T-helper 22 cell (primary cell): ENCODE measurements at places on chromosomes 6 and 20.

- no peak for DNase-seq
These were observed 6.3 kb downstream of the OR2A4 start for GRCh38 chr6:131694832-131695426.

- no peak for DNase-seq
These were observed 17.5 kb downstream of the C20orf173 start for GRCh38 chr20:35511814-35512420.

GRCh38 chr6:14371530-14371929 is 254.0 kb downstream of the CD83 start:
- DNase-seq, result no peak

- no peak for DNase-seq
These were observed 72.8 kb upstream of the CEP85L start for GRCh38 chr6:118724211-118724610.

GRCh38 chr20:854601-855000 is 21.1 kb downstream of the FAM110A start:
- no peak for DNase-seq

- DNase-seq, result no peak
These were observed 85.7 kb upstream of the CDH4 start for GRCh38 chr20:61166324-61166723.

DNA sequence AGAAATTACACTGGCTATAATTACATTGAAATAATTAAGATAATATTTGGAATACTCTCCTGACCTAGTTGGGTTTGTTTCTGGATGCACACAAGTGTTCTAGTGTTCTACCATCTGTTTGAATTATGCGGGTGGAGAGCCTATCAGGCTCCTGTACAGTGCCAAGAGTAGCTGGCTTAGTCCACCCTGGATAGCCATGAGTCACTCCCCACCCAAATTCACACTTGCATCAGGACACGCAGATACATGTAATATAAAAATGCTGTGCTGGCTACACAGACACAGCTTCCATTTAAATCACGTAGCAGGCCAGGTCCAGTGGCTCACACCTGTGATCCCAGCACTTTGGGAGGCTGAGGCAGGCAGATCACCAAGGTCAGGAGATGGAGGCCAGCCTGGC is 686.2 kb upstream of the SLC35B3 start:
- no peak for DNase-seq

- DNase-seq, result no peak
These were observed 60.0 kb upstream of the PBOV1 start for GRCh38 chr6:138278326-138278725.

DNA sequence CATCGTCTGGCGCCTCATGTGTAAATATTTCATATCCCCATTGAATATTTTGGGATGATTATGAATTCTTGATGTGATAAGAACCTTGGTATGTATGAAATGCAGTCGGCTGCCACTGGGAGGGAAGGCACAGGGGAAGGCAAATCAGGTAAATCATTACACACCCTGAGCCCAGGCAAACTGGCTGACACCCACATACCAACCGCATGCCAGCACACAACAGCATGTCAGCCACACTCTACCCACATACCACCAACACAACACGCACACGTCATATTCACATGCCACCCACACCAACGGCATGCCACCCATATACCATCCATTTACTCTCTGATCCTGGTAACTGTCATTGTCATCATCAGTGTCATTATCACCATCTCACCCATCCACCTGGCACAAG is 28.3 kb upstream of the MDGA1 start:
- no peak for DNase-seq

DNA sequence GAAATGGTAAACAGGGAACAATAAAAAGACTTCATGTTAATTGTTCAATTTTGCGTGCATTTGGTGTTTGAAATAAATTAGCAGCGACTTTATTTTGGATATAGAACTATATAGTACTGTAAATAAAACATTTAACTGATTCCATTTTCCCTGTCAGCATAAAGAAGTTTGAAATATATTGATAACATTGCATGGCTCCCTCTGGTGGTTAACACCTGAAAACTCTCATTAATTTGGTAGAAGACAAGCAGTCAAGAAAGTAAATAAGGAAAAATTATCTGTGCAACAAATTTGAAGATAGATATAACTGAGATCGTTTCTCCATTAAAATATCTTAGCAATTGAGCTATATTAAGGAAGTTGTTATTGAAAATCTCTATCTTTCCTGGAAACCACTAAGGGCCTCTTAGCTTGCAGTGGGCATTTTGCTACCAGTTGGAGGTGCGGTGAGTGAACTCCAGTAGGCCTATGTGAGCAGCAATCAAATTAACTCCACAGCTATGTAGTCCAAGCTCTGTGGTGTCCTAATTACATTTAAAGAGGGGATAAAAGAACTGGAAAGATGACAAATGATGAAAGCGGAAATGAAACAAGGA is 435.7 kb upstream of the FKBP1C start:
- DNase-seq, result no peak

DNA sequence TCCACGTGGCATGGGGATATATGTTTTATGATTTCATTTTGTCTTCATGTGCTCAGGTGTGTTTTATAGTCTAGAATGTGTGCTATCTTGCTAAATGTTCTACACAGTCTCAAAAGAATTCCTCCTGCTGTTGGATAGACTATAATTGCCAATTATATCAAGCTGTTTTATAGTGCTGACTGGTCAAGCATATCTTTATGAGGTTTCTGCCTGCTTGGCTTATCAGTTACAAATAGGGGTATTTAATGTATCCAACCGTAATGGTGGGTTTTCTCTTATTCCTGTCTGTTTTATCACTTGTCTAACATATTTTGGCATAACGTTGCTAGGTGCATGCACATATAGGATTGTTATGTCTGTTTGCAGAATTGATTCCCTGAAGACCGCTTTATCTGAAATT is 201.3 kb downstream of the EYS start:
- DNase-seq, result no peak

- DNase-seq, result no peak
These were observed 69.3 kb upstream of the SYNJ2 start for GRCh38 chr6:157912326-157912725.

GRCh38 chr6:89221971-89222711 is 5.0 kb upstream of the GABRR1 start:
- DNase-seq, result no peak

GRCh38 chr6:131588643-131589042 is 15.6 kb downstream of the ARG1 start:
- no peak for DNase-seq

GRCh38 chr6:11260249-11261038 is 28.0 kb upstream of the NEDD9 start:
- no peak for DNase-seq

GRCh38 chr6:43759136-43759906 is 10.7 kb upstream of the VEGFA start:
- DNase-seq, result no peak

- no peak for DNase-seq
These were observed 48.0 kb upstream of the DST start for GRCh38 chr6:56690519-56691285.

DNA sequence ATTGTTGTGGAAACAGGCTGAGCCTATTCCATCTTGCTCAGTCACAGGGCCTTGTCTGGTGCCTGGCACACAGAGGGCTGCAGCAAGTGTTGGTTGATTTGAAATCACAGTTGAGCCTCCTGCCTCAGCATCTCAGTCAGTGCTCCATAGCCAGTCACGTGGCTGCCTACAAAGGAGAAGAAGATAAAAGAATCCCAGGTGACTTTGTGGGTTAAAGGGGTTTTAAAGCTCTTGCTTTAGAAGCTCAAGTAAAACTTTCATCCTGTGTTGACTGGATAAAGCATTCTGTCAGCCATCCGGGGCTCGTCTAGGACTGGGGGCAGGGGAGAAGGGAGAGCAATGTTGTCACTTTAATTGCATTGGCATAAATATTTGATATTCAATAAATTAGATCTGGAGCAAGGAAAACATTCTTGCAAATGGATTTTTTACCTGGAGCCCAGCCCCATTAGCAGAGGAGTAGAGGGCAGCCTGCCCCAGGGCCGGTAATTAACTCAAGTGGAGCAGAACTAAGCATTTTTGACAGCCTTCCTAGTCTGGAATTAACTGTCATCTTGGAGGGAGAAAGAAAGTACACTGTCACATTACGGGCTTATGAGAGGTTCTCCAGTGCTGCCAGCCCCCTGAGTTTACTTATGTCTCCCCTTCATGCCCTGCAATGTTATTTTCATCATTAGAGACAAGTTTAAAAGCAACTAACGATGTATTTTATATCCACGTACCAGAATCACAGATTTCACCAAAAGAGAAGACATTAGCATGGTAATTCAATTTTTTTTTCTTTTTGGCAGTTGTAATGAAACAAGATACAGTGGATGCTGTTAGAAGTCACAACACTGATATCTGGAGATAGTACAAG is 71.7 kb upstream of the GTSF1L start:
- no peak for DNase-seq

GRCh38 chr20:8434326-8434876 is 302.3 kb downstream of the PLCB1 start:
- DNase-seq, result no peak

DNA sequence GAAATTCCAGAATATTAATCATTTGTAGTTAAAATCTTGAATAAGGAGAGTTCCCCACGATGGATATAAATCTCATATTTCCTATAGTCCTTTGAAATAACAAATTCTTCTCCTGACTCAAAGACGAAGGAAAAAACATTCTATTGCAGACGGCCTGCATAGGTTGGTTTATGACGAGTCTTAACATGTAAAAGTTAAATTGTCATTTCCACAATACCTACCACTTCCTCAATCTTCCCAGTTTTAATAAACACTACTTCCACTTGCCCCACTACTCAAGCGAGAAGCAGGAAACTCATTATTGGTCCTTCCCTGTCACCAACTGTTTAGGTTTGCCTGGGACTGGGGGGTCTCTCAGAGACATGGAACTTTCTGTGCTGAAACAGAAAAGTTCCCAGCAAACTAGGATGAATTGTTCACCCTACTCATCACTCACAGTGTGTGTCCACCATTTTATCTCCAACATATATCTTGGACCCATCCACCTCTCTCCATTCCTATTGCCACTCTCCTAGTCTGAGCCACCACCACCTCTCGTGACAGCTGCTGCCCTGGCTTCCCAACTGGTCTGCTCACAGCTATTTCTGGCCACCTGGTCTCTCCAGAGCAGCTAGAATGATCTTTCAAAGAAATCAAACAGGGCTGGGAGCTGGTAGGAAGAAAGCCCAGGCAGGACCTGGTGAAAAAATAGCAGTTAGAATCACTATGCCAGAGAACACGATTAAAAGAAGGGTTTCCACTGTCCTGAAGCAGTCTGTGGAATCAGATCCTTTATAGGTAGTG is 15.1 kb upstream of the ZSCAN9 start:
- DNase-seq, result no peak

DNA sequence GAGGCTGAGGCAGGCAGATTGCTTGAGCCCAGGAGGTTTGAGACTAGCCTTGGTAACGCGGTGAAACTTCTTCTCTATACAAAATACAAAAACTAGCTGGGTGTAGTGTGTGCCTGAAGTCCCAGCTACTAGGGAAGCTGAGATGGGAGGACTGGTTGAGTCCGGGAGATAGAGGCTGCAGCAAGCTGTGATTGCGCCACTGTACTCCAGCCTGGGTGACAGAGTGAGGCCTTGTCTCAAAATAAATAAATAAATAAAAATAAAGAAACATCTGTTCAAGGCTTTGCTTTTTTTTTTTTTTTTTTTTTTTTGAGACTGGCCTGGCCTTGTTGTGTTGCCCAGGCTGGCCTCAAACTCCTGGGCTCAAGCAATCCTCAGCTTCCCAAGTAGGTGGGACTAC is 23.7 kb upstream of the SLC23A2 start:
- DNase-seq, result no peak

DNA sequence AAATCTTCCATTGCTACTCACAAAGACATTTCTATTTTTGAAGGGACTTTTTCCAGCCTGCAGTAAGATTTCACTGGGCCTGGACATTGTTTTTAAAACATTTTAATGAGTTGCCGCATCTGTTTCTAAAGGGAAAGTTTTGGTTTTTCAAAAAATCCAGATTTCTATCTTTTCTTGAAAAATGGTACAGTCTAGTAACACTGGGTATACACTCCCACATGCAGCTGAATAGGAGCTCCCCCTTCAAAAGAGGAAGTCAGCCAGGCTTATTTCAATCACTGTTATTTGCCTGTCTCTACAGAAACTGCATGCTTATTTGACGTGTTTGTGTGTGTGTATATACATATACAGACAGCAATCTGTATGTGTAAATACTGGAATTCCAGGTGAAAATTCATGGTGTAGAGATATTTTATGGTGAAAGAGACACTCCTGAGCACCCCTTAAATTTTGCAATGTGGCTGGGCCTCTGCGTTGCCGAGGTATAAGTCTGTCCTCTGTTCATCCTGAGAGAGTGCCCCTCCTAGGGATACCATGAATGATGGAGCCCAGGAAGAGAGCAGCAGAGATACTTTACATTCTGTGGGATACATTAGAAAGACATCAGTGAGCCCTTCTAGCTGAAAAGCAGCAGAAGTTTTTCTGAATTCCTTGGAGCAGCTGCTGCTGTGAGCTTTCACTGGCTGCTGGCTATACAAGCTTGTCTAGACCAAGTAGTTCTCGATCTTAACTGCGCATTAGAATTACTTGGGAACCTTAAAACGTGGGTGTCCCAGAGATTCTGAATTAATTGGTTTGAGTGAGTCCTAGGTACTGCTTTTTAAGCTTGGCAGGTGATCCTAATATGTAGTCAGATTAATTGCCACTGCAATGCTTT is 12.0 kb upstream of the ABRACL start:
- DNase-seq, result no peak

DNA sequence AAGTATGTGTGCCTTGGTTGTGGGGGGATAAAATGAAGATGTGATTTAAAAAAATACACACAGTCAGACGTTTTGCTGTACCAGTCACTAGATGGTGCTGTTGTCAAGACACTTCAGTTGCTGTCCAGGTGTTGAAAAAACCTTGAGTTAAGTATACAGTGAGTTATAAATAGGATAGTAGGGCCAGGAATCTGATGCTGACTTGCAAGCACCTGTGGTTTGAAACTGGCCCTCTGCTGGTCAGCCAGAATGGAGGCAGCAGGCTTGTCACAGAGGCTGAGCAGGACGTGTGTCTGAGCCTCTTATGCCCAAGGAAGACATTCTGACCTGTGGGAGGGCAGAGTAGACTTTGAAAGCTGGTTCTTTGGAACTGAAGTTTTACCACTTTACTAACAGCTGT is 27.8 kb downstream of the RNF8 start:
- no peak for DNase-seq

GRCh38 chr6:154157082-154157481 is 118.0 kb downstream of the OPRM1 start:
- DNase-seq, result no peak

GRCh38 chr6:32427218-32427617 is 12.5 kb upstream of the HLA-DRA start:
- no peak for DNase-seq

- DNase-seq, result no peak
These were observed 11.2 kb upstream of the GPRC6A start for GRCh38 chr6:116840091-116840490.
